HT1080 (cell line): ENCODE measurements at places on chromosomes 11 and 22.
A peak's percentile ranks its signal among the peaks of the same experiment; 100 is the strongest.

DNA sequence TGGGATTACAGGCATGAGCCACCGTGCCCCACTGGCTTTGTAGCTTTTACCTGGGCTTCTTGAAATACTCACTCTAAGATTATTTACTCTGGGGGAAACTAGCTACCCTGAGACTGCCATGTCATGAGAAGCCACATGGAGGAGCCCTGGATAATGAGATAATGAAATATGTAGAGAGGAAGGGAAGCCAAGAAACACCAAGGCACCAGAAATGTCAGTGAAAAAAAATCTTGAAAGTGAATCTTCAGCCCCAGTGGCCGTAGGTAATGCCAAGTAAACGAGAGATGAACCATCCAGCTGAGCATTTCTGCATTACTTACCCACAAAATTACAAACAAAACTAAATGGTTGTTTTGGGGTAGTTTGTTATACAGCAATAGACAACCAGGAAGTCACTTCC lies 125.6 kb downstream of the APIP start:
- DNase-seq, result peak; percentile 23

DNA sequence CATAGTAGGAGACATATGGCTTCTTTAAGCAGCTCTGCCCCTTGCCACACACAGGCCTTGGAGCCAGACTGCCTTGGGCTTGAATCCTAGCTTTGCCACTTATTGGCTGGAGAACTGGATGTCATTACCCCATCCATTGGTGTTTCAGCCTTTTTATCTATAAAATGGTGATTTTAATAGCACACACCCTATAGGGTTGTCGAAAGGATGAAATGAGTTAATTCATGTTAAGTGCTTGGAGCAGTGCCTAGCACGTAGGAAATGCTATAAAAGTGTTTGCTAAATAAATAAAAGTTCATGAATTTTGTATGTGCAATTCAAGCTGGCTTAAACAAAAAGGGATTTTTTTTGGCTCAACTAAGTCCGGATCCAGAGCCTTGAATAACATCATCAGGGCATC lies 120.7 kb downstream of the TIMP3 start:
- no peak for DNase-seq

DNA sequence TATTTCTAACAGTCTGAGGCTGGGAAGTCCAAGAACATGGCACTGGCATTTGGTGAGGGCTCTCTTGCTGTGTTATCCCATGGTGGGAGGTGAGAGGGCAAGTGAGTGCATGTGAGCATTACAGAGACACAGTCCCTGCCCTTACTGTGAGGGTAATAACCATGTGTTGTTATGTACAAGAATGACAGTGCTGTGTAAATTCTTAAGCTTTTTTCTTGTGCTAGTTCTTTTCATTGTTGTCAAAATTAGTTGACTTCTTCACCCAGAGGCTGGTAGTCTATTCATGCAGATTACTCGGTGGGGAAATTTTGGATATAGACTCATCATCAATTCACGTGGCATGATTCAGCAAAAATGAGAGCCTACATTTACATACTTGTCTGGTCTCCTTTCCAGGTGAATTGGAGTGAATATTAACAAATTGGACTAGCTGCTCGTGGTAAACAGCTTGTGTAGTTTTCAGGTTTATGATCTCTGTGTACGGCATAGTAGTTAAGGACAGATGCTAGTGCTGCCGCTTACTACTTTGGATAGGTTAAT lies 49.3 kb downstream of the ATXN10 start:
- DNase-seq, result no peak

DNA sequence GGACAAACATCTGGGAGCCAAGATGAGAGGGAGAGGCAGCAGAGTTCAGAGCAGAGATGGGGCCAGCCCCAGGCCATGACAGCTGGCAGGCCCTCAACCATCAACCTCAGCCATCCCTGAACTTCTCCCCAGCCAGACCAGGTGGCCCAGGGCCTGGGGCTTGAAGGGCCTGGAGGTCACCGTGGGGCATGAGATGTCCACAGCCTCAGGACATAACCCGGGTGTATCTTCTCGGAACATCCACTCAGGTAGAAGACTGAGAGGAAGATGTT lies 12.4 kb upstream of the SLC39A13 start:
- DNase-seq, result no peak

GRCh38 chr11:2892967-2893528 lies 7.5 kb upstream of the CDKN1C start:
- no peak for DNase-seq

- no peak for DNase-seq
Observed at GRCh38 chr11:103086461-103086860, 5.5 kb downstream of the DCUN1D5 start.

- DNase-seq, result no peak
Observed at GRCh38 chr11:8257003-8257664, 6.5 kb downstream of the LMO1 start.

GRCh38 chr22:32561163-32561562 lies 86.6 kb downstream of the FBXO7 start:
- no peak for DNase-seq

DNA sequence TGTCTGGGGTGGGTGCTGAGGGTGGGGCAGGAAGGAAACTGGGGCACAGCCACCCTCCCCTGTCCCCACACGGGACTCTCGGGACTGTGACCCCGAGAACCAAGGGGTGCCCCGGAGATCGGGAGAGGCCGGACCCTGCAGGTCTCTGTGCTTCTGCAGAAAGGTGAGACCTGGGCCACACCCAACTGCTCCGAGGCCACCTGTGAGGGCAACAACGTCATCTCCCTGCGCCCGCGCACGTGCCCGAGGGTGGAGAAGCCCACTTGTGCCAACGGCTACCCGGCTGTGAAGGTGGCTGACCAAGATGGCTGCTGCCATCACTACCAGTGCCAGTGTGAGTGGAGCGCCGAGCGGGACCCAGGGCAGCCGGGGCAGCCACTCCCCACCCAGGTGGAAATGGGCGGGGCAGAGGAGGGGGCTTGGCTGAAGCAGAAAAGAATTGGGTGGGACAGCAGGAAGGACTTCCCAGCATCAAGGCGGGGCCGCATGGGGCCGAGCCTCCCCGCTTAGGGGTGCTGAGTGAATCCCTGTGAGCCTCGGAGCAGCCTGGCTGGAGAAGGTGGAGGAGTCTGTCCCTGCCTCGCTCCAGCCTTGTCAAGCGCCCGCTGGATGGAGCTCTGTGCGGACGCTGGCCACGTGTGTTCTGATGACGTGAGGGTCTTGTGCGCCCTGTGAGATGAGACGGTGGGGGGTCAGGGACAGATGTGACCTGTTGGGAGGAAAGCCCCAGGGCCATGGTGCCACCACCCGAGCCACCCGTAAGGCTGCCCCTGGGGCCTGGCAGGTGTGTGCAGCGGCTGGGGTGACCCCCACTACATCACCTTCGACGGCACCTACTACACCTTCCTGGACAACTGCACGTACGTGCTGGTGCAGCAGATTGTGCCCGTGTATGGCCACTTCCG lies 29.3 kb upstream of the MUC5B start:
- no peak for DNase-seq

DNA sequence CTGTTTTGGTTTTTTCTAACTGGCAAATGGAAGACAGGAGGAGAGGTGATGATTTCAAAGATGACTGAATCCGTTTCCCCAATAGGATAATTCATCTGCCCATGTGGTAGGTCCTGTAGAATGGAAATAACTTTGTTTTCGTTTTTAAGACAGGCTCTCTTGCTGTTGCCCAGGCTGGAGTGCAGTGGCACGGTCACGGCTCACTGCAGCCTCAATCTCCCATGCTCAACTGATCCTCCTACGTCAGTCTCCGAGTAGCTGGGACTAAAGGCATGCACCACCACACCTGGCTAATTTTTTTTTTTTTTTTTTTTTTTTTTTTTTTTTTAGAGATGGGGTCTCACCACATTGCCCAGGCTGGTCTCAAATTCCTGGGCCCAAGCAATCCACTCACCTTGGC lies 77.4 kb upstream of the BIRC3 start:
- no peak for DNase-seq

- no peak for DNase-seq
Observed at GRCh38 chr11:130325691-130326090, 11.0 kb upstream of the ZBTB44 start.

DNA sequence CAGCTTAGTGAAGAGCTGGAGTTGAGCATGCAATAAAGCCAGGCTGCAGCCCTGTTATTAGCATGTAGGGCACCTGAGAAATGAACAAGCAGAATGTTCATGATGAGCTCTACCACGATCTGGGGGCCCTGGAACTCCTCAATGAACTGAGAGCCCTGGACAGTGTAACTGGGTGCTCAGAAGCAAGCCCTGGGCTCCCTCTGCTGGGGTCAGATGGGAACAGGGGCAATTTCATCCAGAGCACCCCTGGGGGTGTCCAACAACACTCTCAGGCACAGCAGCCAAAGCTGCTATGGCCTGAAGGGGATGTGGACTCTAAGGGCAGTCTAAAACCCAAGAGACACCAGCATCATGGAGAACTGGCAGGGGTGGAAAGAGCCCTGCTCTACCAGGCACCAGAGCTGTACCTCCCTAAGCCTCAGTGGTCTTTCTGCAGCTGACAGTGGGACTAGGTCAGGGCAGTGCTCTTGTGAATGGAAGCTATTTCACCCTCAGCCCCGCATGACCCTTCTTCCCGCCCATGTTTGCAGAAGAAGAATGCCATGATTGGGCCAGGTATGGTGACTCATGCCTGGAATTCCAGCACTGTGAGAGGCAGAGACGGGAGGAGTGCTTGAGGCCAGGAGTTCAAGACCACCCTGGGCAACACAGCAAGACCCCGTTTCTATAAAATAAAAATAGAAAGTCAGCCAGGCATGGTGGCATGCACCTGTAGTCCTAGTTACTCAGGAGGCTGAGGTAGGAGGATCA lies 28.9 kb downstream of the THOC5 start:
- DNase-seq, result peak; percentile 48

GRCh38 chr11:131924001-131924400 lies 553.6 kb downstream of the NTM start:
- DNase-seq, result no peak

- no peak for DNase-seq
Observed at GRCh38 chr22:35984183-35985175, 44.1 kb downstream of the RBFOX2 start.

- DNase-seq, result peak; percentile 97
Observed at GRCh38 chr11:130580372-130580771, 131.9 kb downstream of the ADAMTS15 start.

DNA sequence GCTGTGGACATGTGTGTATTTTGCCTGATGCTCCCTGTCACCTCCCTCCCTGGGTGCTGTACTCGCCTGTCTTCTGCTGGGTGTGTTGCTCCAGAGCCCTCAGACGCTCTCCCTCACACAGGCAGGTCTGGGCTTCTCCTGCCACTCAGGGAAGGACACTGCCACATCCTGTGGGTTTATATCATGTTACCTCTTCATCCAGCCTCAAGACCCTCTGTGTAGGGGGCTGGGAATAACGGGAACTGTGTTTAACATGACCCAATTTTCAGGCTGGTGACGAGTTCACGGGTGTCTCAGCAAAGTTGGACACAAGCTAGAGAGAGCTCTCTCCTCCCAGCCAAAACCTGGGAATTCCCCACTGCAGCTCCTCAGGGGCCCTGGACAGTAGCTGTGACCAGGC lies 24.6 kb downstream of the MYBPC3 start:
- no peak for DNase-seq

DNA sequence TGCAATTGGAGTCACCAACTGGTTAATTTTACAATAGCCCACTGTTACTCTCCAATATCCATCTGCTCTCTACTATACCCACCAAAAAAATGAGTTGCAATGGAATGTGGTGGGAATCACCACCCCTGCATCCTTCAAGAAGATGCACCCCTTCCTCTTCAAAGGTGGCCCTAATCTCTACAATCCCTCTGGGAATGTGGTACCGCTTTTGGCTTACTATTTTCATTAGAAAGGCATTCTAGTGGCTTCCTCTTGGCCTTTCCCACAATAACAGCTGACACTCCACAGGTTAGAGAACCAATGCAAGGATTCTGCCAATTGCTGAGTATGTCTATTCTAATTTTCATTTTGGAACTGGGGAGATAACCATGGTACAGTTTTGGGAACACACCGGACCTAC lies 33.2 kb upstream of the CWF19L2 start:
- DNase-seq, result no peak

DNA sequence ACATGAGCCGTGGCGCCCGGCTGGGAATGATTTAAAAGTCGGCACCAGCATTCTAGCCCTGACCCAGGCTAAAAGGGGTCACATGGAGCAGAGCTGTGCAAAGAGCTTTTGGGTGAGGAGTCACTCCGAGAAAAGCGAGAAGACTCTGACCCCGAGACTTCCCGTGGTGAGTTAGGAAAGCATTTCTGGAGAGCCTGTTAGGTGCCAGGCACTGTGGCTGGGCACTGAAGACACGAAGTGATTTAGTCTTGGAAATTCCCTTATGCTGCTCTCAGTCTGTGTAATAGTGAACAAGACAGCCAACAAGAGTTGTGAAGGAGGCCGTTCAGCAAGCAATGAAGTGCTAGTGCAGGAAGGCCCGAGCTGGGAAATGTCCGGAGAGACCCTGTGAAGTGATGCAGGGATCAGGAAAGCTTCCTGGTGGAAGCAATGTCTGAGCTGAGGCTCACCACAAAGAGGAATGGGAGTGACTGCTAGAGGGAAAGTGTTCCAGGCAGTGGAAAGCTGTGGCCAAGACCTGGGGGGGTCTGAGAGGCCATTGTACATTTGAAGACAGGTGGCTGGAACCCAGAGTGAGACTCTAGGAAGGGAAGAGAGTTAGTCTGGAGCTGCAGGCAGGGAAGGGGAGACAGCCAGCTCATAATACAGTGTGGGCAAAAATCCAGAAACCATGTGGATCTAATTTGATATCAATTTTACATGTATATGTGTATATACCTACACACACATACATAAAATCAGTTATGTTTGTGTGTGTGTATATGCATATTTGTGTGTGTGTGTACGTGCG lies 31.6 kb downstream of the MARK2 start:
- DNase-seq, result no peak

DNA sequence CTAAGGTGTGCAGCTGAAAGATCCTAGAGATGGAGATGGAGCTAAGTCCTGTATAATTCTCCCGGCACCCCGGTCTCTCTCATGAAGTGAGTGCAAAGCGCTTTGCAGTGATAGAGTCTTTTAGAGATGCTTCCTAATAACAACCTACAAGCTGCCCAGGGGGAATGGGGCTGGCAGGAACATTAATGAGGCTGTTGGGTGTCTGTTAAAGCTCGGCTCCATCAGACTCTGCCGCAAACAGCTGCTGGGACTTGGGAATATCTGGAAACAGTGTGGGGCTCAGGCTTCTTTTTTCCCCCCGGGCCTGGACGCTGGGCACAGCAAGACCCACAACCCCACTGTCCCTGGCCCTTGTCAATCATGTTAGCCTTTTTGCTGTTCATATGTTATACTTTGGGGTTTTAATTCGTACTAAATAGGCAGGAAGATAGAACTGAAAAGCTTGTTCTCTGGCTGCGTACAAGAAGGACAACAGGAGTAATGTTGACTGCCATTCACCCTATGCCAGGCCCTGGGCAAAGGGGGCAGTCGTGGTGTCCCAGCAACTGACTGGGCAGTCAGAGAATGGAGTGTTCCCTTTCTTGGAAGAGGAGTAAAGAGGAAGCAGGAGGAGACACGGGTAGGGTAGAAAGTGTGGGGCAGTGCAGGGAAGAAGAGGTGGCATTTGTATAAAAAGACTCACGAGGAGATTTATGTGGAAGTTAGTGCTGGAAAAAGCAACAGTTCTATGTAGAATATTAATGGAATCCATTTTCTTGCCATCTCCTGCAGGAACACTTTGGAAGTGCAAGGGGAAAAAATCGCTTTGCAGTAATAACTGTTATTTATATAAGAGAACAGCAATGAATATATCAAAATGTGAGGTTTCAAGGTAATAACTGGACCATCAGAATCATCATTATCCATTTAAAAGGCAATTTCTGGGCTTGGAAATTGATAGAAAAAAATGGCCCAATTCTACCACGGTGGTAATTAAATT lies 232.8 kb downstream of the GRIK4 start:
- DNase-seq, result no peak
